ENCODE measurements at places on chromosomes 6 and 20.
A peak's percentile ranks its signal among the peaks of the same experiment; 100 is the strongest.

- DNase-seq = no peak
Observed at GRCh38 chr6:47102331-47102730, 60.2 kb upstream of the ADGRF1 start.

- no peak for DNase-seq
Observed at GRCh38 chr20:58889334-58889760, 36.8 kb downstream of the GNAS start.

DNA sequence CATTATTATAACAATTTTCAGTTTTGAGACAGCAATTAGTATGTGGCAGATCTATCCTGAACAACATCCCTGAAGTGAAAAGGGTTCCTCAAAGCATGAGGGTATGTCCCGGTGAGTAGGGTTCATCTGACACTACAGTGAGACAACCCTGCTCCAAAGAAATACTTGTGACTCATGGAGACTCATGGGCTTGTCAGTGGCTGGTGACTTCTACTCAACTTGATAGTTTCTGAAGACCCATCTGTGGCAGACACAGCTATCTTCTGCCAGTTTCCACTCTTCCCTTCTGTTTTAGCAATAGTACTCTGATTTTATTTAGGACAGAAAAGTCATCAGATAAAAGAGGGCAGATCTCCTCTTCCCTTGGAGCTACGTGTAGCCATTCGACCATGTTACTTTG is 41.4 kb downstream of the MAP3K7 start:
- peak; percentile 29 for DNase-seq

DNA sequence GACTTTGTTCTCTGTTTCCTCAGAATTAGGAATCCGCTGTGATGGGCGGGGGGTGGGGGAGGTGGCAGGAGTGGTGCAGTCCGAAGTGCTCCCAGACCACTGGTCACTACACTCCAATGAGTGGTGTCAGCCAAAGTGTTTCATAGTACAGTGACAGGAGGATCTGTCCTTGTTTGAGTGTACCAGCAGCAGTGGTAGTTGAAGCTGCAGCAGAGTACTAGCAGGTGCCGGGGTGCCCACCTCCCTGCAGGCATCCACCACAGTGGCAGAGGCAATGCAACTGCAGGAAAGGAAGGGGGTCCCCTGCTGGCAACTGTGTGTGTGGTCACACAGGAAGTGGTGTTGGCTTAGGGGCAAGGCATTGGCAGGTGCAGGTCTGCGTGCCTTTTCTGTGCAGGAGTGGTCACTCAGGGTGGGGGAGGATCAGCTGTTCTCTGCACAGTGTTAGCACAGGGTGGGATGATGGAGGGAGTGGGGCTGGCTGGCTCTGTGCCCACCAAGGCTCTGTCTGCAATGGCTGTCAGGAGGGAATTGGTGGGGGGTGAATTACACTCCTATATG is 9.7 kb downstream of the HLA-DOB start:
- DNase-seq = no peak

DNA sequence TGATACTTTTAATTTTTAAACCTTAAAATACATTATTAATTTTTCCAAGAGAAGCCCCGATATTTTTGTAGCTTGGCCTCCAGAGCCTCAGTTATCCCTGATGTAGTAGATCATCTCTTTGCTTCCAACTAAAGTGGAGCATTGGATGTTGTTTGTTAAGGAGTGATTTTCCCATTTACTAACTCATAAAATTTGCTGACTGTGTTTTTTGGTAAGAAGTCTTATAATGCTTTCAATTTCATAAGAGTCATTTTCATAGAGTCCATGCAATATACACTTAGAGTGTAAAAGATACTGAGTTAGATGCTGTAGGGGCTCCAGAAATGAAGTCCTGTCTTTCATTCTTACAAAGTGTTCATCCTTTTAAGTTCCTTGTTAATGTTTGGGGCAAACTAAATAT is 46.8 kb downstream of the CDKAL1 start:
- no peak for DNase-seq

All from inflammatory macrophage treated with lipopolysaccharide for 4 hours (primary cell).